ENCODE measurements at places on chromosomes 7 and 10. TPM values are rescaled to one million over a fixed set of nuclear protein-coding genes. Genes with fewer than 3 reads are reported as not detected.

Gene CDH23
- total RNA-seq = 0.07 TPM

Gene CDHR1
- total RNA-seq = not detected

Gene TMEM225B
- not detected for total RNA-seq

Gene ALDH18A1
- total RNA-seq = 149 TPM

Gene SYT15B
- 1.1 TPM for total RNA-seq

Gene CCDC172
- total RNA-seq = not detected

DNA sequence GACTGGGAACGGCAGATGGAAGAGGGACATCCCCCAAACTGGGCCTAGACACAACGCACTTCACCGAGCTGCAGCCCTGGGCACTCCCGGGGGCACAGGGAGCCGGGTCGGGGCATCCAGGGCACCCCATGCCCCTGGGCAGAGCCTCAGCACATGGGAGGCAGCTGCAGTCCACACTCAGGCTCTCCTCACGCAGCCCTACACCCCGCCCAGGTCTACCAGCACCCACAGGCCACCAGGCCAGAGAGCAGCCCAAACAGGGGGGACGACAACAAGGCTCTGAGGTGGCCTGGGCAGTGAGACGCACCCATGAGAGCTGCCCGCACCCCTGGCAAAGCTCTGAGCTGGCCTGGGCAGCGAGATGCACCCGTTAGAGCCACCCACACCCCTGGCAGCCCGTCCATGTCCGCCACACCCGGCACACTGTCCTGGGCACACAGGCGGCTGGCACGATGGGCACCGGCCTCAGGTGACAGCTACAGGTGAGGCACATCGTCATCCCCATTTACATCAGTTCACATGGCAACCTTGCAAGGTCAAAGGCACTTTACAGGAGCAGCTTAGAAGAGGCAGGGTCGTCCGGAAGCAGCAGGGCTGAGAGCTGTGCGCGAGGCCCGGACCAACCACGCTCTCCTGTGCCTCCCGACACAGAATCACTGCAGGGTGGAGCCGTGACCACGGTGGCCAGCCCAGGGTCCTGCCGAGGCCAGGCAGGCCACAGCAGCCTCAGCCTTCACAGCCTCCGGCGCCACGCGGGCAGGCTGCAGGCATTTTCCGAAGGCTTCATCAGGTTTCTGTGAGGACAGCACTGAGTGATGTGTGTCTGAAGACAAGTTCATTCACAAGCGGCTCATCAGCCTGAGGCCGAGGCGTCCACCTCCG, 228.6 kb downstream of the MAD1L1 start:
- DNase-seq = no peak

DNA sequence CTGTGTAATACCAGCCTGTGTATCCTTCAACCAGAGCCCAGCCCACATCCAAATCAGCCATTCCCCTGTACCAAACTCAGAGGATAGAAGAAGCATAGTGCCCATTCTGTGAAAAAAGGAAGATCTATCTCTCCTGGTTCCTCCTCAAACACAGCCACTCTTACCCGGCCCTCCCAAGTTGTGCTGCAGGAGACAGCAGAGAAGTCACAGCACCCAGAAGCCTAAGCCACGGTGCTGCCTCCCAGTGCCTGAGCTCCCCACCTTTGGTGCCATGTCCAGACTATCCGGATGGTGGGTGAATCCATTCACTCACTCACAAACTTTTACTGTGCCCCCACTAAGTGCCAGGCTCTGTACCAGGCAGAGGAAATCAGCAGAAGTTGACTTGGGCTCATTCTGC, 166.0 kb upstream of the ZMIZ1 start:
- DNase-seq = no peak

DNA sequence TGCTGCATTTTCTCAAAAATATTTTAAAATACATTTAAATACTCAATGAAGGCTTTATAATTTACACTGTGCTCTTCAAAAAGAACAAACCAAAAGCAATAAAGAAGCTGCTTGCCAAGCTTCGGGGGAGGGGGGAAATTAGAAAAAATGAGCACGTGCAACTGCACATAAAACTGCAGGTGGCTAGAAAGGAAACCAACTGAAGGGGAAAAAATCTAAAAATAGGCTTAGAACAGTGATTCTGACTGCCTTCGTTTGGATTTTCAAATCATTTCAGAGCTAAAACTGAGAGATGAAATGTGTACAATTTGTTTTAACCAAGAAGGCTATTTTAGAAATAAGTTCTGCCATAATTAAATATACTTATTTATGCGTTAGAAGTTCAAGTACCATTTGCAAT, 61.4 kb downstream of the ABI1 start:
- no peak for DNase-seq

GRCh38 chr10:121078036-121078435, 226.9 kb downstream of the WDR11 start:
- DNase-seq = no peak

DNA sequence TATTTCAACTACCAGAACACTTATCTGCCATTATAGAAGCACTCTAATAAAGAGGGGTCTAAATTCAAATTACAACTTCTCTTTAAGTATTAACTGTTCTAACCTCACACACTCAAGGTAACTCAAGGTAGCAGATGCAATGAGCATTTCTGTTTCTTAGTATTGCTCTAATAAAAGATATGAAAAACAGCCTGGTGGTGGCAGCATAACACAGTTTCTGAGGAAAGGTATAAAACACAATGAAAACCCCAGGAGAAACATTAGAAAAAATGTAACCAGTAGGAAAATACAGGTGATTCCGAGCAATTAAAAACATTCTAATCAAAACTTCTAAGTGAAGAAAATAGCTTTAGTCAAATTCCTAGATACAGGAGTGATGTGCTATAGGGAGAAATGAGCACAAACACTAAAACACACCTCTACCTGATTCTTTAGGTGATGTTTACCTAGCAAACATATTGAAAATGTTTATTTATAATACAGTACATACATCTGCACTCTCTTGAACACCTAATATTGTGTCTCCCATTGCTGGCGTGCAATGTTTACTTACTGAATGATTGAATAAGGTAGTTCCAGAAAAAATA, 3.5 kb downstream of the MKRN1 start:
- DNase-seq = no peak

DNA sequence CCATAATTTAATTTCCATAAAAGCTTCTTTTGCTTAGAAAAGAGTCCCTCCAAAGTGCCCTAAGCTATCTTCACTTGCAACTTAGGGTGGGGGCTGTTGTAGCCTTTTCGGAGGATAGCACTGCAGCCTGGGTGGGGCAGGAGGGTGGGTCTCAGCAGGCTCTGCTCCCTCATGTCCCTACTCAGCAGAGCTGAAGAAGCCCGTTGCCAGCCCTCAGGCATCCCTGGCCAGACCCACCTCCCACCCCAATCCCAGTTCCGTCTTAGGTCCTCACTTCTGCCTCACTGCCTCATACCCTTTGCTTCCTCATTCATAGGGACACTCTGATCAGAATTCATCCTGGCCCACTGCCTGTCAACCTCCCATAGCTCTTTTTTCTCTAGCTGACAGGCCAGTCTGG, 99.8 kb upstream of the ZMIZ1 start:
- DNase-seq = no peak

DNA sequence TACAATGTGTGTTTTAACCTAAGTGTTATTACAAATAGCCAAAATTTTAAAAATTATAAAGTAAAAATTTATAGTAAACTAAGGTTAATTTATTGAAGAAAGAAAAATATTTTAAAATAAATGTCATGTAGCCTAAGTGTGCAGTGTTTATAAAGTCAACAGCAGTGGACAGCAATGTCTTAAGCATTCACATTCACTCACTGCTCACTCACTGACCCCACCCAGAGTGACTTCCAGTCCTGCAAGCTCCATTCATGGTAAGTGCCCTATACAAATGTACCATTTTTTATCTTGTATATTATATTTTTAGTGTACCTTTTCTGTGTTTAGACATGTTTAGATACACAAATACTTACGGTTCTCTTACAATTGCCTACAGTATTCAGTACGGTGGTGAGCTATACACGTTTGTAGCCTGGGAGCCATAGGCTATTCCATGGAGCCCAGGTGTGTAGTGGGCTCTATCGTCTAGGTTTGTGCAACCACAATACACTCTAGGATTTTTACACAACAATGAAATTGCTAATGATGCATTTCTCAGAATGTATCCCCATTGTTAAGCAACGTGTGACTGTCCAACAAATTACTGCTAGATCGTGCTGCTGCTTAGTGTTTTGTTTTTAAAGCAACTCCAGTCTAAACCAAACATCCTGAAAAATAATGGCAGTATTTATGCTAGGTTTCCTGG, 108.9 kb upstream of the NAMPT start:
- DNase-seq = no peak

DNA sequence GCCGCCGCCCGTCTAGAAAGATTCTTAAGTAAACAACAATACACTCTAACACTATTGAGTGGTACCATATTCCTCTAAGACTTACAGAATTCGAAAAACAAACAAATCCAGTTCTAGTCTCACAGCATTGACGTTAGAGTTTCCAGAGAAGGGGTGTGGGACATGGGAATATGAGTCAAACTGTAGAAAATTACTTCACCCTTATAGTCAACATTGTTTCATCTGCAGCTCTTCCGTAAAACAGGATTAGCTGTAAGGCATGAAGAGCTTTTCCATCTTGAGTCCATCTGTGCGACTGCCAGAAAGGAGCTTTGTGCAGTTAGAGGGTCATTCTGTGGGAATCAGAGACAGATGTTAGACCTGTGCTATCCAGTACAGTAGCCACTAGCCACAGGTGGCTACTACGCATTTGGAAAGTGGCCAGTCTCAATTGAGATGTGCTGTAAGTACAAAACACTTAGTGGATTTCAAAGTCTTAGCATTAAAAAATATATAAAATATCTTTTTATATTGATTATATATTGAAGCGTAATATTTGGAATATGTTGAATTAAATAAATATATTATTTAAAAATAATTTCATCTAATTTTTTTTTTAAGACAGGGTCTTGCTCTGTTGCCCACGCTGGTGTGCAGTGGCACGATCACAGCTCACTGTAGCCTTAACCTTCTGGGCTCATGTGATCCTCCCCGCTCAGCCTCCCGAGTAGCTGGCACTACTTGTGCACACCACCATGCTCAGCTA, 79.8 kb upstream of the MPP7 start:
- peak; percentile 36 for DNase-seq

DNA sequence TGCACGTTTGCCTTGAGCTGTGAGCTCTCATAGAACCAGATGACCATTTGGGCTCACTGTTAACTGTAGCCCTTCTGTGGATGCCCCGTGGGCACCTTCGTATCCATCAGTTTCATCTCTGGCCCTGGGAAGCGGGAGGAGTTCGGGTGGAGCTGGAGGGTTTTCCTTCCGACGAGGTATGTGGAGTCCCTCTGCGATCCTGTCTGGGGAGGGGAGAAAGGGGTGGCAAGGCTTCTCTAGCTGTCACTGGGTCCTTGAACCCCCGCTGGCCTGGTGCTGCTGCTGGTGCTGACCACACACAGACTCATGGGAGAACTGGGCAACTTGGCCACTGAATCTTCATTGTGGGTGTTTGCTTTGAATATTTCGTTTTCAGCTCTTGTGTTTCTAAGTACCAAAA, 32.7 kb downstream of the INPP5A start:
- no peak for DNase-seq

DNA sequence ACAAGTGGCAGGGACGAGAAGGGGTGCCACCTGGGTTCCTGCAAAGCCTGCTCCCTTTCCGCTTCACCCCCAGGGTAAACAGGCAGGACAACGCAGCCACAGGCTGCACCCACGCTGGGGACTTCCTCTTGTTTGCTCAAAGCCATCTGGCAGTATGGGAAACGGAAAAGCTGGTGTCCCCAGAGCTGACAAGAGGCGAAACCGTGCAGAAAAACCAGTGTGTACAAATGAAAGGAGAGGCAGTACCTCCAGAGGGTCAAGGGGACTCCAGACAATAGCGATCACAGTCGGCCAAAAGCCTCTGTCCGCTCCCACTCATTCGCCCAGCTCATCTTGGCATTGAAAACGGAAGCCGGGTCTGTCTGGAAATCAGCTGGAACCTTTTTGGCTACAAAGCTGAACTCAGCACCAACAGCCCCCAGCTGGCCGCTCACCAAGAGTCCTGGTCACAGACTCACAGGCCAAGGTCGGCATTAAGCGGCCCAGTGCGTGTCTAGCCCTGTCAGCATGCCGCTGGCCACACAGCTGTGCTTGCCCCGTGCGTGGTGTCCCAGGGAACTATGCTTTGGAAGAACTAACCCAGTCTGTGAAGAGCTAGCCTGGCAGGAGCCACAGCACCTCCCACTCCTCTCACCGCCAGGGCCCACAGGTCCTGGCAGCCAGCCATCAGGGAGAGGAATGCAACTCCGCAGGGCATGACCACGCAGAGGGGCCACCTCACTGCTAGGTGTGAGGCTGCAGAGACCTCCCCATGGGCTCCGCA, 10.4 kb downstream of the TNS3 start:
- DNase-seq = peak; percentile 90

GRCh38 chr10:122478971-122479370, 17.6 kb downstream of the HTRA1 start:
- DNase-seq = no peak

DNA sequence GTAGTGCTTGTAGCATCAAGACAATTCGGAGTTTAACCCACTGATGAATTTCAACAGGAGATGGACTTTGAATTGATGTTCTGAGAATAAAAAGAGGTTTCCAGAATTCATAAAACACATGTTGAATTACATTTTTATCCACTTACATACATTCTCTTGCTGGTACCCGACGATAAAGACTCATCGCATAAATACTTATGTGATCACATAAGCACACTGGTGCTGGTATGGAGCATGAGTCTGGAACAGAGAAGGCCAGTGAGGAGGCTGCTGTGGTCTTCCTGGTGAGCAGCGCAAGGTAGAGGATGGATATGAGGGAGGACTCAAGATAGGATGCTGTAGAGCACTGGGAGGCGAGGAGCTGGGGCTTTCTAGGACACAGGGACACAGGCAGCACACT, 109.0 kb downstream of the RNF216 start:
- DNase-seq = no peak

Data from MG63 (cell line).